ENCODE measurements at places on chromosomes 13 and 19.
A peak's percentile ranks its signal among the peaks of the same experiment; 100 is the strongest.

DNA sequence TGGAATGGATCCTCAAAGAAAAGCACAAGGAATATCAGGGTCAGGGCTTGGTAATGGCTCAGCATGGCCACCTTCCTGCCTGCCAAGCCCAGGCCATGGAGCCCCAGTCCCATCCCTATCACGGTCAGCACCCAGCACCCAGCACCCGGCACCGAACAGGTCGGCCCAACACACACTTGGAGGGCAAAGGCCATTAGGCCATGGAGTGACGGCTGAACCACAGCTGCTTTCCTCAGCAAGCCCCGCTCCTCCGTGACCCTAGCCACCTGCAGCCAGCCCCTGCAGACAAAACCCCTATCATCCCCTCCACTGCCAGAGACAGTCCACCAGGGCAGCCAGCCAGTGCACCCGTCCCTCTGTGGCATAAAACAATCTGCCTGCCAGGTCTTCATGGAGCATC lies 20.6 kb downstream of the PEPD start:
- DNase-seq: no peak

DNA sequence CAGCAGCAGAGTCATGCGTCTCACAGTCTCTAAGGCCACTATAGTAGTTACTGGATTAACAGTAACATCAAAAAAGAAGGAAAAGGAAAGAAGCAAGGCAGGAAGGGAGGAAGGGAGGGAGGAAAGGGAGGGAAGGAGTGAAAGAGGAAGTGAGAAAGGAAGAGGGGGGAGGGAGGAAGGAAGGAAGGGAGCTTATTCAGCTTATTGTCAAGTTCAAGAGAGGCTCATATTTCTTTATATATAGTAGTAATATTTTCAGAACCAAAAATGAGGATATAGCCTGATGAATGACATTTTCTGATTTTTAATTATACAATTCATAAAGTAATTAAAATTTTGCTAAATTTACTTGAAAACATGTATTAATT lies 17.7 kb upstream of the RUBCNL start:
- DNase-seq: no peak

GRCh38 chr13:80654638-80655249 lies 313.8 kb upstream of the SPRY2 start:
- peak; percentile 16 for DNase-seq

- DNase-seq: no peak
These were observed 28.6 kb upstream of the NDUFS7 start for GRCh38 chr19:1354970-1355567.

GRCh38 chr19:58546019-58546530 lies 2.2 kb downstream of the TRIM28 start:
- DNase-seq: no peak

- no peak for DNase-seq
These were observed 208.0 kb downstream of the DLEU7 start for GRCh38 chr13:50635504-50635903.

DNA sequence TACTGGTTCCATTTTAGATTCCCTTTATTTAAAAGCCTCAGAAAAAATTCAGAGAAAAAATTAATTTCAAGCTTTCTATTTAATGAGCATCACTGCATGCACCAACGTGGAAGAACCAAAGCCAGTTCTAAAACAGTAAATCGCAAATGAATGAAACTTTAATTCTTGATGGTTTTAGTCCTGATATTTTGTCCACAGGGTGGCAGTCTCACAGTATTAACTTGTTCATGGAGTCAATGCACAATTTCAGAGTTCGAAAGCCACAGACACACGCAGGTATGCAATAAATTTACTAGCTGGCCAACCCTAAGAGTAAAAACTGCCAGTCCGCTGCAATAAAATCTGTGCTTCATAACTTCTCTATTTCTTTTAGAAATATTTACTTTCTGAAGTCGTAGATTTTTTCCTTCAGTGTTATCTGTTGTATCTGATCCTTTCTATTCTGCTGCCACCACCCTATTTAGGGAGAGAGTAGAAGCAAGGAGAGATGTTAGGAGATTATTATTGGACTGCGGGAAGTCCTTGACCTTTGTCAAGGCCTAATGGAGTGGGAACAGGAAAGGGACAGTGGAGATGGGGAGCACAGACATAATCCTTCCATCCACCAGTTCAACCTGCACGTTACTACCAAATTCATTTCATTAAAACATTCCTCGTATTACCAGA lies 7.0 kb upstream of the WBP4 start:
- no peak for DNase-seq

Measured in H7 (cell line).